ENCODE measurements at places on chromosomes 1 and 21. TPM values are rescaled to one million over a fixed set of nuclear protein-coding genes. Genes with fewer than 3 reads are reported as not detected.

DNA sequence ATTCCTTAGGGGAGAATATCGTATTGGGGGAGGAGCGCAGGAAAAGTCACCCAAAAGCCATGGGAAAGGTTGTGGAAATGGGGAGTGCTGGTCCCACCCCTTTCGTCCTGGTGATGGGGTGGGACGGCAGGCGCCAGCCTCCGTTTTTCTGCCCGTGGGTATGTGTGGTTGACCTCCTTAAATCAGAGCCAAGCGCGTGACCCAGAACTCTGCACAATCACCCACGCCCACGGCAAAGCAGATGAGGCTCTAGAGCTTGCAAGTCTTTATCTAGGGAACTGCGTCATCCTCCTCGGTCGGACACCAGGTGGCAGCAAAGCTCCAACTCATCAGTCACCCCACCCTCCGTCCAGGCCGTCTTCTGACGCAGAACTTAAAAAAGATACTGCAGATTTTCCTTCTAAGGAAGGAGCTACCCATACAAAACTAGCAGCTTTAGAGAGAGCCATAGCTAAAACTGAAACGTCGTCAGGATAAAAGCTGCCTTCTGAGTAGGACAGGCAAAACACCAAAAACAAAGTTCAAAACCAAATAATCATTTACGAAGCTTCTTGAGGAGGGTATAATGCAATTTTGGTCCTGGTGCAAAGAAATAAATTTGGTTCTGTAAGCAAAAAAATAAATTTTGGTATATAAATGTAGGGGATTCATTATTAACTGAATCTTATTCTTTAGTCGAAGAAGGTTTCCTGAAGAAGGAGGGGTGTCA, 62.0 kb downstream of the TBX19 start:
- peak; percentile 58 for DNase-seq

DNA sequence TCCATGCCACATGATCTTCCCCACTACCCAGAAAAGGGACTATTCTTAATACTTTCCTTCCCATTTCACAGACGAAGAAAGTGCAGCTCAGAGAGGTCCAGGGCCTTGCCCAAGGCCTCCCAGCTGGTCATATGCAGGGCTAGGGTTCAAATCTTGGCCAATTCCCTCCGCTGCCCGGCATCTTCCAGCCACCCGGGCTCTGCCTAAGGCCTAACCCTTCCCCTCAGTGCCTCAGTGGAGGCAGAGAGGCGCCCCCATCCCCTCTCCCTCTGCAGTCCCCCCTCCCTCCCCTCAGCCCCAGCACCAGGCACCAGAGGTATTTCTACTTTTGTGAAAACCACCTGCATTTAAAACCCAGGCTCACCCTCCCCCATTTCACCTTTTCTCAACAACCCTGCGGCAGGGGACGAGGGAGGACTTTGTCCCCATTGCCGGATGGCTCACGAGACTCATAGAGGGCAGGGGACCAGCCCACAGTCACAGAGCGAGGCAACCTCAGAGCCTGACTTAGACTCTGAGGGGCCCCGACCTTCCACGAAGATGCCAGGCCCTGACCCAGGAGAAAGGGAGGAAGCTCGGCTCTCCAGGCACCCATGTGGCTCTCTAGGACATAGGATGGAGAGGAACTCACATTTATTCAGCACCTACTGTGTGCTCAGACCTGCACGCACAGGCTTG, 12.3 kb downstream of the LAPTM5 start:
- DNase-seq = no peak

GRCh38 chr1:177340601-177341067, 169.9 kb downstream of the BRINP2 start:
- no peak for DNase-seq

DNA sequence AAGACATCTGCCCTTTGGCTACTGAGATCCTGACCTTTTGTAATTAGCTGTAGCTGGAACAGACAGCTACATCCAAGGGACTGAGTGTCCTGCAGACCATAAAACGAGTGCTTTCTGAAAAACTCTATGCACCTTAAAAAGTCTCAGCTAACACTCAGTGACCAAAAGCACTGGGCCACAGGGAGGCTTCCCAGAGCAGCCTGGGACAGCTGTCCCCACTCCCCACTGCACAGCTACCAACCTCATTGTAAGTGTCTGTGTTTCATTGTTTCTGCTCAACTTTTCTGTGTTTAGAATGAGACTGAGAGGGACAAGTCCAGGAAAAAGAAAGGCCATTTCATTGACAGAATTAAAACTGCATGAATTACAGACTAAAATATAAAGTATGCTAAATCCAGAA, 80.7 kb downstream of the SMYD2 start:
- no peak for DNase-seq

DNA sequence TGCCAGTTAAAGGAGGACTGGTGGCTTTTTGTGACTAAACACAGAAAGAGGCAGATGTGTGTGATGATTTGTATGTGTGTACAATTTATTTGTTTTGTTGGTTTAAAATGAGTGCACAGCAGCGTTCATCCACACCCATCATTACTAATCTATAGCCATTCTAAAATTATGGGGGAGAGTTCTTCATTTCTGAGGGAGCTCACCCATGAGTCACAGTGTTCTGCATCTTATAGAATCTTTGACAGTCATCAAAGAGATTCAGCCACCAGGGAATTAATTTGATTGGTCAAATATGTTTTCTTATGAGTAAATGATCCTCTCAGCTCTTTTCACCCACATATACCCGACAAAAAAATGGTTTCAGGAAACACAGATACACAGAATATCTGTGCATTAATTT, 147.9 kb downstream of the GREM2 start:
- no peak for DNase-seq

DNA sequence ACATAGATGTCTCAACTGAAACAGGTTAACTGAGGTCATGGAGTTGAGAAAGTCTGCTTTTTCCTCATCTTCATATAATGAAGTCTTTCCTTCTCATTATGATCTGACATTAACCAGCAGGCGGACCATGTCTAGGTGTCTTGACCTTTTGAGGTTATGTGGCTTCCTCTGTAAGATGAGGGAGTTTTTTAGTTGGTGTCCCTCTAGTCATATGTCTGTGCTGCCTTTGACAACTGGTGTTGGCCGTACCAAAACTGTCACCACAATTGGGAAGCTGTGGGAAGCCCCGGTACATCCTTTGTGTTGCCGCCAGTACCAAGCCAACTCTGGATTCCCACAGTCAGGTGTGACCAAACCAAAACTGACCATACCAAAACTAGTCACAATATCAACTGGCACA, 105.1 kb downstream of the PBX1 start:
- no peak for DNase-seq

- DNase-seq = no peak
These were observed 92.5 kb downstream of the RIPK4 start for GRCh38 chr21:41674402-41674801.

DNA sequence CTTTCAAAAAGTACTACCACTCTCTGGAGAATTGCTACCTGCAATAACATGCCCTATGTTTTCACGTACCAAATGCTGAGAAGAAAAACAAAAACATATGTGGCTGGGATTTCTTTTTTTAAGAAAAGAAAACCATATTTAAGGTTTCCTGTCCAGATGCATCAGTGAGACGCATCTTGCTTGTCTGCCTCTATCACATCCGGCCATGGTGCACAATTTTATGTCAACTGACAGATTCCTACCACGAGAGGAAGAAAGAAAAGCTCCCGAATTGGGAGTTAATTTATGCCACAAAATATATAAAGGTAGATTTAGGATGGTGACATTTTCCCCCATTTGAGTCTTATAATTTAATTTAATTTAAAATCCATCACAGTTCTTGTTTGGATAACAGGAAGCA, 62.3 kb upstream of the COL24A1 start:
- no peak for DNase-seq

GRCh38 chr1:113488576-113489177, 98.4 kb downstream of the MAGI3 start:
- no peak for DNase-seq

DNA sequence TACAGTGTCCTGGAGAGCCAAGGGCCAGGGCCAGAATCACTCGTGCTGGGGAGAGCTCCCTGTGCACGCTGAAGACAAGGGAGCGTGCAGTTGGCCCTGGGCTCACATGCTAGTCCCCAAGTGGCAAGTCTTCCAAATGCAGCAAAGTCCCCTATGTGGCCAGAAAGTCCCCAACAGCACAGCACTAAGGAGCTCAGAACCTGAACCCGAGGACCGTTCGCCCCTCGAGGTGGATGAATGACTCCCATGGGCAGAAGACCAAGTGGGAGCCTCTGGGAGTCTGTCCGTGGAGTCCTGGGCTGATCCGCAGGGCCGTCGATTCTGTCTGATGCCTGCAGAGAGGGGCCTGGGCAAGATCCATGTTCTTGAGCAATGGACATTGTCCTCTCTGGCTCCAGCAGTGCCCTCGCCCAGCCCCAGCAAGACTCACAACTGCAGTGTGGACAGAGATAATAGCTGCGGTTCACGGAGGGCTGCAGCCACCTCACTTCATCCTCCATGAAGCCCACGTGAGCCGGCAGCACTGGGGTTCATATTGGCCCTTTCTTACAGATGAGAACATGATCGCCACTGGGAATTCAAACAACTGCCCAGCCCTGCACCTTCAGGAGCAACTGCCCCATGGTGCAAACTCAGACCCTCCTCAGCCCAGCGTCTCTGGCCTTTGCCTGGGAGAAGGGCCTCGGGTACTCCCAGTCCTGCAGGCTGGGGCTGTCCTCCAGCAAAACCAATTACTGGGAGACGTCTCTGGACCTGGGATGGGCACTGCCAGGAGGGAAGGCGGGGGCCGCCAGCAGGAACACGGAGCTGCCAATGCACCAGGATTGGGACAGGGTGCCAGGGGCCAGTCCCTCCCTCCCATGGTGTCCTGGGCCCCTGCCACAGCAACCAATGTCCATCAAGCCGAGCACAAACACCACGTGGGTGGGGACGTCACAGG, 243.7 kb downstream of the NPHP4 start:
- no peak for DNase-seq

DNA sequence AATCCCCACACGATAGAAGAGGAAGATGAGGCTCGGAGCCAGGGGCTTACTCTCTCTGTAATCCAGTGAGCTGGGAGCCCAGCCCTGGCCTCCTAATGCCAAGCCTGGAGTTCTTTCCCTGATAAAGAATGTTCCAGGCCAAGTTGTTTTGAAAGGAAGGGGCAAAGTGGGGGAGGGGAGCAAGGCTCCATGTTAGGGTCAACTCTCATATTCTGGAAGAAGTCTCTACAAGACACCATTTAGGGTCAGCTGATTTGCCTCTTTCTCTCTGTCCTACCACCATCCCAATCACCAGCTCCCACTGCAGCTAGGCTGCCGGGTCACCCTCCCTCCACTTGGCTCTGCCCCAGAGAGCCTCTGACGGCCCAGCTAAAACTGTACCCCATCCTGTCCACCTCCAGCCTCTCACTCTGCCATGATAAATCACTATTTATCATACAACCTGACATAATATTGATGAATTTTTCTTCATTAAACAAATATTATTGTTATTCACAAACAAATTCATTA, 95.0 kb downstream of the GLIS1 start:
- no peak for DNase-seq

DNA sequence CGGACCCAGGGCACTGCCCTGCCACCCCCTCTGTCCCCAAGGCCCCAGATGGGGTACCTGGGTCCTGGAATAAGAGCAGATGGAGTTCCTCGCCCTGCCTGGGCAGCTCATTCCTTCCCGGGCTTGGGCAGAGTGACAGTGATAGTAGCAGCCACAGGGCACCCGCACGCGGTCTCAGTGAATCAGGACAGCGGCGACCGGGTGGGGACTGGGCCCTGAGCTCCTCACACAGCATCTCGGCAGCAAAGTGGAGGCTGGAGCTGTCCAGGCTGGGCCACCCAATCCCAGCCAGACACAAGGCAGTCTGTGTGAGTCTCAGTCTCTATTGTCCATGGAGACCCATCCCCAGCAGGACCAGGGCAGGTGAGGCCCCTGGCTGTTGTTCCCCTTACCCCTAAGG, 37.4 kb upstream of the CCDC27 start:
- DNase-seq = no peak

GRCh38 chr1:57064379-57065140, 98.7 kb upstream of the C8B start:
- no peak for DNase-seq

GRCh38 chr1:236686815-236687160, 489 bp downstream of the ACTN2 start:
- DNase-seq = no peak

GRCh38 chr1:190754666-190755065, 277.0 kb upstream of the BRINP3 start:
- DNase-seq = no peak

DNA sequence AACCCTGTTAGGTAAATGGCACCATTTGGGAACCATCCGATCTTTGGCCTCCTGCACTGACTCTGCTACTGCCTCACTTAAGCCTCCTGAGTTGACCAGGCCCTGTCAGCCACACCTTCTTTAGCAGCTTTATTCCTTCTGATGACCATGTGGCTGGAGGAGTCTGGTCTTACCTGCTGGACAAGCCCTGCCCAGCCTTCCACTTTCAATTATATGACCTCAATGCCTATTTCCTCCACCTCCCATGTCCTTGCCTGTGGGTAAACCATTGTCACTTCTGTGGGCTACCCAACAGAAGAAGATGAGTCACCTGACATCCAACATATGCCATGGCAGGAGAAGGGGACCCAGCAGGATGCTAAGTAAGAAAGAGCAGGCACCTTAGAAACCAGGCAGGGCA, 393.8 kb downstream of the NTNG1 start:
- no peak for DNase-seq

- no peak for DNase-seq
These were observed 72.1 kb downstream of the SLC45A1 start for GRCh38 chr1:8389958-8390535.

DNA sequence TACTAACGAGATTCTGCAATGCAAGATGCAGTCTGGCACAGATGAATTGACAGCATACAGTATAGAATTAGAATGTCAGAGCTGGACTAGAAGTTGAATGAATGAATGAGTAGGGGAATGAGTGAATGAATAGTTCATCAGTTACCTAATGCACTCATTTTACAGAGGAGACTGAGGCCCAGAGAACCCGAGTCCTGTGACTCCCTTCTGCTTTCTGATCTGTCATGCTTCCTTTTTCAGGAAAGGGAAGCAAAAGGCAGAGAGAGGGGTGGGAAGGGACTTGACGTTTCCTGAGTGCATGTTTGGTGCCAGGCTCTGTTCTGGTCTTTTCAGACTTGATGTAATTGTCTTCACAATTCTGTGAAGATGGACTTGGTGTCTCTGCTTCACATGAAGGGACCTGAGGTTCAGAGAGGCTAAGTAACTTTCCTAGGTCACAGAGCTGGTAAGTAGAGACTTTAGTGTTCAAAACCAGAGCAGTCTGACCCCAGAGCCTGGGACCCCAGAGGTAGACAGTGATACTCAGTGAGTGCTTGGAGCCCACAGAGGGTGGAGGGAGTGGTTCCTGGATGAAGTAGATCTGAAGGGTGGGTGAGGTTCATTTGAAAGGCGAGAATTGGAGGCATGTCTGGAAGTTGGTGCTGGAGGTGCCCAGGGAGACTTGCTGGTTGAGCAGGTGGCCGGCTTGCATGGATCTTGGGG, 8.0 kb upstream of the MEX3A start:
- DNase-seq = no peak

LMX1A gene
- total RNA-seq = 0.18 TPM

ROR1 gene
- total RNA-seq = 63.8 TPM

IFI44L gene
- total RNA-seq = not detected

OR2T33 gene
- total RNA-seq = not detected

RAD54L gene
- total RNA-seq = 17.3 TPM

LCE6A gene
- total RNA-seq = not detected

DEDD gene
- total RNA-seq = 49.3 TPM
